ENCODE measurements at places on chromosomes 3 and 15.

- no peak for DNase-seq
Measured at GRCh38 chr3:130085881-130086280, 4.2 kb downstream of the ALG1L2 start.

DNA sequence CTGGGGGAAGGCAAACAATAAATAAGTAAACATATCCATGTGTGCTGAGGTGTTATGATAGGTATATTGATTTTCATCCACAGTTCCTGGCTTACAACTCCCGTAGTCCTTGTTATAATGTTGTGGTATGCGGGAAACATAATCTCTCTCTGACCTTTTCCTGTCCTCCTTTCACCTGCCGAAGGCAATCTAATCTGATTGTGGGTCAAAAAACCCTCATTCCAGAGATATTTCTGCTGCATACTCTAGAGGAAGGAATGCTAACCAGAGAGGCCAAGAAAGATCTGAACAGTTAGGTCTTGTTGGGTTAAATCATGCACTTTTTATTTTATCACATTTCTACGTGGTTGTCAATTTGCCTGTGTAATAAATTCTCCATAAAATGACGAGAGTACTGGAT, 383.6 kb upstream of the SEMA6D start:
- DNase-seq: no peak

DNA sequence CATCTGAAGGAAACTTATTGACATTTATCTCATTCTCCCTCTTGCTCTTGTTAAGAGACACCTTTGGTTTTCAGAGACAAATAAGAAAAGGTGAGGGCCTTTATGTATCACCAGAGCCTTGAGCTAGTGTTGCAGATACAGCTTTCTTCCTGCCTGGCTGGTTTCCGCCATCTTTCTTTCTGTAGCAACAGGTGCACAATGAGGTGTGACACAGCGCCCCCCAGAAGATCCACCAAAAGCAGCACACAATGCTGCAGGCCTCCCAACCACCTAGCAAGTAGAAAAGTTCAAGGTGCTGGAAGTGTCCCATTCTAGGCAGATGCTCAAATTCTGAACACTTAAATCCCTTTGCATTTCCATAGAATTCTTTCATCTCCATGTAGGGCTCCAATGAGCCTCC, 106.6 kb downstream of the FOXP1 start:
- no peak for DNase-seq

DNA sequence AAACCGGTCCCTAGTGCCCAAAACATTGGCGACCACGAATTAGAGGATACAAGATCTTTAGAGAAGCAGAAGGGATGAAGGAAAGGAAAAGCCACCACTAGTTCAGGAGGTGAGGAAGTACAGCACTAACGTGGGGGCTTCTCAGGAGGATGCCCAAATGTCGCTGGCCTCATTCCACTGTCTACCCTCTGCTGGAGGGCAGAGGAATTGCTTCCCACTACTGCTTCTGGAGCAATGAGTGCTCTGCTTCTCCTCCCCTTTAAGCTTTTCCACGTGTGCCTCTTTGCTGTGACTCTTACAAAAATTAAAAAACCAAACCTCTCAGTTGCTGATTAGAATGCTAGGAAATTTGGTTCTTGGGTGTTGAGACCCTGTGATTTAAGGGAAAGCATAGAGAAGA, 281.3 kb downstream of the CLSTN2 start:
- peak; percentile 3 for DNase-seq

DNA sequence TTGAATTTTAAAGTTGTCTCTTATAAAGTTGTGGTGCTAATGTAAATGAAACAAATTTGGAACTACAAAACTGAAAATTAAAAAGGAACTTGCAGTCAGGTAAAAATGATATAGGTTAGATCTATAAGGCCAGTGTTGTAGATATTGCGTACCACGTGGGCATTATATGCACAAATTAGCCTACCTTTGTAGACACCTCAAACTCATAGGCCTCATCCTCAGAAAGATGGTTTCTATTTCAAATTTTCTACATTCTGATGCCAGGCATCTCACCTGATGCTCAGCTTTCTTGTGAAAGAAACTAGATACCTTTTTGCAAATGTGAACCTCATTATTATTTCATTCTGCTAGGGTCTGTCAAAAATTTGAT, 25.6 kb downstream of the TMEM207 start:
- DNase-seq: no peak

DNA sequence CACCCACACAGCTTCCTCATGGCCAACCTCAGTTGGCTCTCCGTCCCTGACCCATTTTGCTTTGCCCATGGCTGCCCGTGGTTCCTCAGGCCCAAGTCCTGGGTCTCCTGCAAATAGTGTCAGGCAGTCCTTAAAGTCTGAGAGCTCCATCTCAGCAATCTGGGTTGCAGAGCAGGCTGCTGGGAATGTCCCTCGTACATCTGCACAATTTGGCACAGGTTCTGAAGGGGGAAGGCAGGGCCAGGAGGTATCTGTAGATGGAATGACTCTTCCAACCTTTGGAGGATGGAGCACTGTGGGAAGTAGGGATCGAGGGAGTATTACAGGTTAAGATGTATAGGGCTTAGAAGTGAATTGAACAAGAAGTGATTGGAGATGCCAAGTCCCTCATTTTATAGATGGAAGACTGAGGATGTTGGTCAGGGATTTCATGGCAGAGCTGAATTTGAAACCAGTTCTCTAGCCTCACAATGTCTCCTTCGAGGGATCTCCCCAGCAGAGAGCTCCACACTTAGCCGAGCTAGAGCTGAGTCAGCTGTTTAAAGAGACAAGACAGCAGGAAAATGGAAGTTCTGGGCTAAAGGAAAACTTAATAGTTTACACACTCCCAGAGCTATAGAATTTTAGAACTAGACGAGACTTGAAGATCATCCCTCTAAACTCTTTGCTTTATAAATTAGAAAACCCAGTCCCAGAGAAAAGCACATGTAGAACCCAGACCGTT, 9.2 kb downstream of the CKMT1A start:
- DNase-seq: no peak

GRCh38 chr3:124630960-124631359, 99.3 kb upstream of the UMPS start:
- no peak for DNase-seq

- DNase-seq: no peak
Measured at GRCh38 chr3:58274027-58274614, 31.9 kb upstream of the RPP14 start.

- DNase-seq: no peak
Measured at GRCh38 chr15:77526595-77527163, 106.0 kb downstream of the HMG20A start.

GRCh38 chr15:33022629-33023028, 171.9 kb downstream of the FMN1 start:
- no peak for DNase-seq

GRCh38 chr3:17749281-17749680, 6.8 kb upstream of the TBC1D5 start:
- no peak for DNase-seq

DNA sequence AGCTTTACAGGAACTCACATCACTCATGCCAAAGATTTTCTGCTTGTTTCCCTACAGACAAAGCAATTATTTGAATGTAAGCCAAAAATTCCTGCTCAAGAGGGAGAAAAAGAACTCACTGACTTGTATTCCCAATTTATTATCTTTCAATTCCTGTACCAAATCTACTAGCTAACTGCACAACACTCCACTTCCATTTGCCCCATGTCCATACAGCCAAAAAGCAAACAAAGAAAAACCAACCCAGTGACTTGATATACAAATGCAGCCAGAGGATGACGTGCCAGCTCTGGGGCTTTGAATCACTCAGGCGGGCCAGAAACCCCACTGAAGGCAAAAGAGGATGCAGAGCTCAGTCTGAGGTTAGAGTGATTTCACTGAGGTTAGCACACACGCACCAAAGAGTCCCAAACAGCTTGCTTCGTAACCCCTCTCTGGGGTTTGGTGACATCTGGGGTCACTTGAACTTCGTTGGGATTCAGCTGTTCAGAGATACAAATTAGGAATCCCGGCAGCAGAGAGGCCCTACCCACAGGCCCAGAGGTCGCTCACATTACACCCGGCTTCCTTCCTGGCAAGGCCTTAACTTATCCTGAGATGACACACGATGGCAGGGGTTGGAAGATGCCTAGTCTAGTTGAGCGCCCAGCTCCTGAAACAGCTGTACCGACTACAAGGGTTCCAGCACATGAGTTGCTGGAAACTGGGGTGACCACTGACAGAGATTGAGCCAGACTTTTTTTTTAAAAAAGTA, 1.6 kb downstream of the RFTN1 start:
- DNase-seq: peak; percentile 43
